NCI-H2171 (cell line): ENCODE measurements at places on chromosomes 5 and 9.

DNA sequence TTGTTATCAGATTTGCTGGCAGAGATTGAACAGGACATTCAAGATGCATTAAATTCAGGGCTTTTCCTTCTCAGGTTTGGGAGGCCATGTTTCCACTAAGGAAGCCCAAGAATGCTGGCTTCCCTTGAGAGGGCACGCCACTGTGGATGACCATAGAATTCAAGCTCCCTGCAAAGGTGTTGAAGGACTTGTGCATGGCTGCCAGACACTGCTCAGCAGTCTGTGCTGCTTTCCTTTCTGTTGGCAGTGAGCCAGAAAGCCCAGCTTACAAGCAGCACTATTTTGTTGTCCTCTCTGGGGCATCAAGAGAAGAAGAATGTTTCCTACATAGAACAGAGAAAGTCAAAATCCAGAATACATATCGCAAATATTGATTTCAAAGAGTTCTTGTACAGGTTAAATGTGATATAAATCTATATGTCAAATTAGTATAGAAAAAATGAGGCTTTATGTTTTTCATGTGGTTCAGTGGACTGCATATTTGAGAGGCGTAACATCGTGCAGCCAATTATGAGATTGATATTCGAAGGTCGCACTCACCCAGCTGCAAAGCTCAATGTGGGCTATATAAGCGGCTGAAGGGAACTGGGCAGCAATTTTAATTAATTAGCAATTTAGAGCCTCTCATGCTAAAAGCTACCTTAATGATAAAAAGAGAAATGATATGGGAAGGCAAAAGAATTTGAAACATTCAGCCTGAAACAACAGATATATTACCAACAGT, 103.1 kb upstream of the ISL1 start:
- DNase-seq = peak; percentile 49

- no peak for DNase-seq
Measured at GRCh38 chr5:124860291-124860655, 113.8 kb upstream of the ZNF608 start.

DNA sequence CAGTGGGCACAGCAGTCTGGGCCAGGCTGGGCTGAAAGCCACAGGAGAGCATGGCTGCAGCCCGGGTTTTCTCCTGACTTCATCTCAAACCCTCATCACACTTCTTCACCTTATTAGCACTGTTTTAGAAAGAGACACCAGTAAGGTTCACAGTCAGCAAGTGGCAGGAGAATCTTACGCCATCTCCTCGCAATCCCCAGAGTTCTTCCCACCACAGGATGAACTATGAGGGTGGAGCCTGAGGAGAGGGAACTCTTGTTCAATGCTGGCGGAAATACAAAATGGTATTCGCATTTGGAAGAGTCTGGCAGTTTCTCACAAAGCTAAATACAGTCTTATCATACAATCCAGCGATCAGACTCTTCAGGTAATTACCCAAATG, 14.7 kb downstream of the BICD2 start:
- peak; percentile 58 for DNase-seq

GRCh38 chr9:133693703-133694529, 44.2 kb downstream of the SARDH start:
- DNase-seq = no peak

DNA sequence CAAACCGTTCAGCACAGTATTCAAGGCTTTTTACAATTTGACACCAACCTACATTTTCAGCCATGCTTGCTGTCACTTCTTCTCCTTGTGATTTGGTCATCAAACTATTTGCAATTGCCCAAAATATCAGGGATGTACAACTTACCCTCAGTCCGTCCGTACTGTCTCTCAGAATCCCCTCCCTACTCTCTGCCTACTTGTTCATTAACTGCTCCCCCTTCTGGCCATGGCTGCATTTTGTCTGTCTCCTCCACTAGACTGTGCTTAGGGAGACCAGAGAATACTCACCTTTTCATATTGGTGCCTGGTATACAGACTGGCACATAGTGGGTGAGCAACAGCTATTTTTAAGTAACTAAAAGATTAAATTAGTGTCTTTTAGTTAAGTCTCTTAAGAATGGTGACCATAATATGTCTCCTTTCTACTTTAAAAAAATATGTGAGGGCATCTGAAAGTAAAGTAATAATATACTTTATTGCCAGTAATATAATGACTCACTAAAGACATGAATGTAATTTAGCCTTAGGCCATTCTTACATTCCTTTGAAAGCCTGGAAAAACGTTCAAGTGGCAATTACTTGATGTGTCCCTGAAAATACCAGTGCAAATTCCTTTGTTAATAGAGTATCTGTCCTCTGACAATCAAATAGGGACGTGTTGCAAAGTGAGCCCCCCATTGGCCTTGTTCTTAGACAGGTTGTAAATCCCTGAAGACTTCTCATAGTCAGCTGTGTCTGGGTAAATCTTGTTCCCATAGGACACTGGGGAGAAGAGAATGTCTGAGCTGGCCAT, 27.8 kb downstream of the PRLR start:
- peak; percentile 1 for DNase-seq

DNA sequence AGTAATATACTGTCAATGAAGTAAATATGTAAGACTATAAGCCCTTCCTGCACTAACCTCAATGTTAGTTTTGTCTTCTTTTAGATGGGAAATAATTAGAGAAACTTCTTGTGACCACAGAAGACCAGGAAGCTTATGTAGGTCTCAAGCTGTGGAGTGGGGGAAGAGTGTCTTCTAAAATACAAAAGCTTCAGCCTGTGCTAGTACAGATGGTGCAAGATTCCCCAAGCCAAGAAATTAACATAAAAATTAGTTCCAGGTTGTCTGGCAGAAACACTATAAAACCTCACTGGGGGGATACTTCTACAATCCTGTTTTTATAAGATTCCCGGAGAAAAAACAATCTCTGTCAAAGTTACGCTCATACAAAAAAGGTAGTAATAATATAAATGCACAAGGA, 103.6 kb downstream of the FNBP1 start:
- DNase-seq = no peak

- no peak for DNase-seq
Measured at GRCh38 chr9:97425973-97426336, 14.1 kb downstream of the TDRD7 start.

GRCh38 chr5:113245427-113246225, 189.2 kb downstream of the TSSK1B start:
- no peak for DNase-seq
